ENCODE measurements at places on chromosomes 6 and 20. TPM values are rescaled to one million over a fixed set of nuclear protein-coding genes. Genes with fewer than 3 reads are reported as not detected.

GRCh38 chr20:2292416-2293110, 3.2 kb upstream of the TGM3 start:
- H3K27ac ChIP-seq: no peak overlapping the region
- H3K27me3 ChIP-seq: peaks cover 10% of the 10 kb centered on the region
- no peak overlapping the region for H3K4me3 ChIP-seq
- peaks cover 2% of the 10 kb centered on the region for H3K4me1 ChIP-seq

GRCh38 chr6:70593118-70593486, 26.4 kb downstream of the SDHAF4 start:
- peaks cover 2% of the 10 kb centered on the region for H3K36me3 ChIP-seq
- H3K4me1 ChIP-seq: no peaks in the 10 kb centered on the region
- DNase-seq: no peak
- H3K27ac ChIP-seq: no peak overlapping the region
- H3K27me3 ChIP-seq: no peaks in the 10 kb centered on the region

GRCh38 chr20:10842116-10842515, 168.3 kb upstream of the JAG1 start:
- no peak overlapping the region for H3K4me3 ChIP-seq
- H3K4me1 ChIP-seq: peaks cover 15% of the 10 kb centered on the region
- peaks cover 7% of the 10 kb centered on the region for H3K36me3 ChIP-seq
- no peaks in the 10 kb centered on the region for H3K27me3 ChIP-seq

- no peak overlapping the region for H3K4me3 ChIP-seq
- no peaks in the 10 kb centered on the region for H3K36me3 ChIP-seq
- peak overlapping the region; percentile 45 for H3K27ac ChIP-seq
- H3K4me1 ChIP-seq: peaks cover 36% of the 10 kb centered on the region
- no peaks in the 10 kb centered on the region for H3K27me3 ChIP-seq
Observed at GRCh38 chr6:44034931-44035345, 92.3 kb downstream of the MRPL14 start.

DNA sequence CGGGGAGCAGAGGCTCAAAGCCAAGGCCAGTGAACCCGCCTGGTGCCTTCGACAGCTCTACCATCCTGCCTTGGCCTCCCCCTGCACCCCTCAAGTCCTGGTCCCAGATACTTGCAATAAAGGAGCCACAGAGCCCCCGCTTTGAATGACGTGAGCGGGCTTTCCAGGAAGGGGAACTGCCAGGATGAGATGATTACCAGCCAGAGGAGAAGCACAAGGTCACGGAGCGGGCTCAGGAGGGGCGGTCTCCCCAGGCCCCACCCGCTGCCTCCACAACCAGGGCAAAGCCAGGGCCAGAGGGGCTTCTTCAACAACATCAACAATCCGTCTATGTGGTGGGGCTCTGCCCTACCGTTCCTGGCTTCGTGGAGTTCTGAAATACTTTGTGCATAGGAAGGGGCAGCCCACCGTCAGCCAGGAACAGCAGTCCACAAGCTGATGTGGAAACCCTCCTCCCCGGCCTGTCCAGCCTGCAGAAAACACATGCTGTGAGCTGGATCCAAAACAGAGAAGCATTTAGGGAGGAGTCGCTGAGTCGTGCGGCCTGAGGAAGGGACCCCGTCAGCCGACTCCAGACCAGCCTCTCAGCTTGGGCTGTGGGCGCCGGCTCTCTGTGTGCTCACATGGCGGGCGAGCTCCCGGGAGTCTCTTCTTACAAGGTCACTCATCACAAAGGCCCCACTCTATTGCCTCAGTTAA, 392.5 kb downstream of the CDH4 start:
- H3K36me3 ChIP-seq: no peaks in the 10 kb centered on the region
- peaks cover 11% of the 10 kb centered on the region for H3K27me3 ChIP-seq
- H3K4me1 ChIP-seq: no peaks in the 10 kb centered on the region
- no peak overlapping the region for H3K27ac ChIP-seq
- H3K4me3 ChIP-seq: no peak overlapping the region

- no peaks in the 10 kb centered on the region for H3K36me3 ChIP-seq
- no peak for DNase-seq
- H3K4me1 ChIP-seq: peaks cover 7% of the 10 kb centered on the region
- no peak overlapping the region for H3K27ac ChIP-seq
- H3K27me3 ChIP-seq: peaks cover 35% of the 10 kb centered on the region
Observed at GRCh38 chr20:39605908-39606307, 643.8 kb downstream of the DHX35 start.

DNA sequence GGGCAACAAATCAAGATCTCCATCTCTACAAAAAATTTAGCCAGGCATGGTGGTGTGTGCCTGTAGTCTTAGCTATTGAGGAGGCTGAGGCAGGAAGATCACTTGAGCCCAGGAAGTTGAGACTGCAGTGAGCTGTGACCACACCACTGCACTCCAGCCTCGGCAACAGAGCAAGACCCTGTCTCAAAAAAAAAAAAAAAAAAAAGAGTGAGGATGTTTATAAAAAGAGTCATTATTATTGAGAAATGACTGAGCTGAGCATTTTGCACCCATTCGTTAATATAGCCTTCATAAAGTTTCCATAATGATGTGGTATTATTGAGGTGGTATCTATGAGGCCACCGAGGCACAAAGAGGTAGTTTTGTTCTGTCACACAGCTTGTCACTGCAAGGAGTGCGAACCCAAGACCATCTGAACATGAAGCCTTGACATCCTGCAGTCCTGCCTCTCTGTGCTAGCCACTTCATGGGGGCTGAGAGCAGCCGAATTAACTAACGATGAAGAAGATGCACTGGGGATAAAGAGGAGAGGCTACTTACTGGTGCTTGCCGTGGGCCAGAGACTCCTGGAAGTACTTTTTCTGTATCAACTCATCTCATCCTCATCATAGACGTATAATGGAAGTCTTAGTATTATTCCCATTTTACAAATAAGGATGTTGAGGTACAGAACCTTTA, 175.5 kb downstream of the BCAS1 start:
- peaks cover 14% of the 10 kb centered on the region for H3K4me1 ChIP-seq
- H3K4me3 ChIP-seq: no peak overlapping the region
- H3K27ac ChIP-seq: no peak overlapping the region

The PRSS35 gene
- 24.5 TPM for total RNA-seq

The SRMS gene
- total RNA-seq: not detected

Data from osteocyte (in vitro differentiated cells).